ENCODE measurements at places on chromosomes 2 and 18. TPM values are rescaled to one million over a fixed set of nuclear protein-coding genes. Genes with fewer than 3 reads are reported as not detected.

DNA sequence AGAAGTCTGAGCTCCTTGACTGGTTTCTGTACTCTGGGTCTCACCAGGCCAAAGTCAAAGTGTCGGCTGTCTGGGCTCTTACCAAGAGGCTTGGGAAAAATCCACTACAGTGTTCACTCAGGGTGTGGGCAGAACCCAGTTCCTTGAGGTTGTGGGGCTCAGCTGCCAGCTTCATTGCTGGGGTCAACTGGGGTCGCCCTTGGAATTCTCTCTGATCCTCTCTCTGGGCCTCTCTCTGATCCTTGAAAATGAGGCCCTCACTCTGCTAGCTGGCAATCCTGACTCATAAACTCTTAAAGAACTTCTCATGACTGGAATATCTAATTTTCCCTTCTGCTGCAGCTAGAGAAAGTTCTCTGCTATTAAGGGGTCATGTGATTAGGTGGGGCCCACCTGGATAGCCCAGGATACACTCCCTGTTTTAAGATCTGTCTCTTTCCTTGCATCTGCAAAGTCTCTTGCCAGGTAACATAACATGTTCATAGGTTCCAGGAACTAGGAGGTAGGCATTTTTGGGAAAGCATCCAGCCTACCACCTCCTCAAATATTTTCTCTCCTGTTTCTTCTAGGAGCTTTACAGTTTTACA is 66.3 kb downstream of the SP110 start:
- no peak overlapping the region for H3K27ac ChIP-seq
- no peaks in the 10 kb centered on the region for H3K4me1 ChIP-seq
- H3K4me3 ChIP-seq: no peak overlapping the region
- H3K36me3 ChIP-seq: no peaks in the 10 kb centered on the region

DNA sequence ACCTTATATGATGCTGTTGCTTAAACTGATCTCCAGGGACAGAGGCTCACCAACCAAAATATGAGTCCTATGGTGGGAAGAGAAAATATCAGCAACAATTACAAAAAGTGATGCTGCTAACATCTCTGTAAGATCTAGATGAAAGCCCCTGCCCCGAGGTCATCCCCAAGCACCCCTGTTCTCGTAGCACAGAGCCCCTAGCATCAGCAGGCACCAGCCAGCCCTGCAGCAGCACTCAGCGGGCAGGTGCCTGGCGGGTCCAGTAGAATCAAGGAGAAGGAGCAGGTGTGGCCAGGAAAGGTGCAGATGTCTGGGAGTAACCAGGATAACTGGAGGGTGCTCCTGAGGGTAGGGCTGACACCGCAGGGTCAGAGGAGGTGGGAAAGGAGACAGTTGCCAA is 474.2 kb upstream of the MYT1L start:
- H3K27me3 ChIP-seq: no peaks in the 10 kb centered on the region
- no peaks in the 10 kb centered on the region for H3K4me1 ChIP-seq
- H3K36me3 ChIP-seq: no peaks in the 10 kb centered on the region

The SERPINB4 gene
- total RNA-seq: not detected

The NEU2 gene
- total RNA-seq: not detected

The TWIST2 gene
- total RNA-seq: 20.1 TPM

The PTRHD1 gene
- 20.6 TPM for total RNA-seq

The HPCAL1 gene
- 125 TPM for total RNA-seq

The WDR54 gene
- 2.5 TPM for total RNA-seq

GRCh38 chr18:37107748-37108522 is 279.0 kb downstream of the KIAA1328 start:
- no peak for DNase-seq
- H3K4me1 ChIP-seq: no peaks in the 10 kb centered on the region
- H3K27me3 ChIP-seq: no peaks in the 10 kb centered on the region
- H3K36me3 ChIP-seq: no peaks in the 10 kb centered on the region

The CAVIN2 gene
- total RNA-seq: 7.9 TPM

- no peaks in the 10 kb centered on the region for H3K4me1 ChIP-seq
- no peak overlapping the region for H3K27ac ChIP-seq
- H3K27me3 ChIP-seq: no peaks in the 10 kb centered on the region
- no peak for DNase-seq
- no peaks in the 10 kb centered on the region for H3K36me3 ChIP-seq
- no peak overlapping the region for H3K4me3 ChIP-seq
Measured at GRCh38 chr2:70565039-70565731, 11.6 kb upstream of the TGFA start.

DNA sequence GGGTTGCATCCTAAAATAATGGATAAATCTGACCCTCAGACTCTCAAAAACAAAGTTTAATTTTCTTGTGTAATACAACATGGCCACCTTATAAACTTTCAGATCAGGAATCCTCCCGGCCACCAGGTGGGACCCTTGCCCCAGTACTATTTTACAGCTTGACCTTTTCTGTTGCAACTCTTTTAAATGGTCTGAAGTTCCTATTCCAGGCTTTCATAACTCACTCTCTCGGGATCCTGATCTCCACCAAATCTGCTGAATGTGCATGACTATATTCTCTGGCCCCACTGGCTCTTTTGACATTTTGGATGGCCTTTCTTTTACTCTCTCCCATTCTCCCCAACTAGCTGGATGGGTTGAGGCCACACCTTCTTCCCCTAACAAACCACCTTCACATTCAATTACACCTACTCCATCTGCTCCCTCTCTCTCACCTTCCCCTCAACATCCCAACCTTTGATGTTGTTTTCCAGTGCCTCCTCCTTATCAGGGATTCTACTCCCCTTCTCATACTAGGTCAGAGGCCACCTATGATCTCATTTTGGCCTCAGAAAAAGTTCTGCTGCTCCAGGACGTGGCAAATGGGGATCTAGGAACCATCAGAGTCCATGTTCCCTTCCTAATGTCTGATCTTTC is 70.8 kb downstream of the SESTD1 start:
- no peak overlapping the region for H3K4me3 ChIP-seq
- DNase-seq: no peak
- H3K4me1 ChIP-seq: no peaks in the 10 kb centered on the region
- no peaks in the 10 kb centered on the region for H3K27me3 ChIP-seq

The VPS54 gene
- total RNA-seq: 24.8 TPM

All from Peyer's patch (tissue), 4 donors.